ENCODE measurements at places on chromosomes 5 and 9. TPM values are rescaled to one million over a fixed set of nuclear protein-coding genes. Genes with fewer than 3 reads are reported as not detected.

DNA sequence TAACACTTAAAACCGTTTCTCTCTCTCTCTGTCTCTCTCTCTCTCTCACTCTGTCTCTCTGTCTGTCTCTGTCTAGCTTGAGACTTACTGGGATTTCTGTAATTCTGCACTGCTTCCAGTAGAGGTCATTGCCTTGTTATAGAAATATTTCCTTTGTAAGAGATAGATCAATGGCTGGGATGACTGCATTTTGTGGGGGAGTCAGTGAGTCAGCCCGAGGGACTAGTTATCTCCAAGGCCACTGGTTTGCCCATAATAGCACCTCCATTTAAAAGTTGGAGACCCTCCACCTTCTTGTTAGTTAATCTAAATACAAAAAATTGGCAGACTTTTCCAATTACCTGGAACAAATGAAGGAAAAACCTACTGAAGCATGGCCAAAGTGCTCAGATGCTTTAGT lies 547.2 kb downstream of the LRRC70 start:
- H3K27me3 ChIP-seq = no peaks in the 10 kb centered on the region
- DNase-seq = peak; percentile 62
- no peak overlapping the region for H3K4me3 ChIP-seq

- no peaks in the 10 kb centered on the region for H3K27me3 ChIP-seq
- H3K27ac ChIP-seq = no peak overlapping the region
- DNase-seq = no peak
- H3K36me3 ChIP-seq = no peaks in the 10 kb centered on the region
- H3K4me1 ChIP-seq = no peaks in the 10 kb centered on the region
- H3K4me3 ChIP-seq = no peak overlapping the region
Measured at GRCh38 chr9:84789463-84789830, 119.9 kb downstream of the NTRK2 start.

DNA sequence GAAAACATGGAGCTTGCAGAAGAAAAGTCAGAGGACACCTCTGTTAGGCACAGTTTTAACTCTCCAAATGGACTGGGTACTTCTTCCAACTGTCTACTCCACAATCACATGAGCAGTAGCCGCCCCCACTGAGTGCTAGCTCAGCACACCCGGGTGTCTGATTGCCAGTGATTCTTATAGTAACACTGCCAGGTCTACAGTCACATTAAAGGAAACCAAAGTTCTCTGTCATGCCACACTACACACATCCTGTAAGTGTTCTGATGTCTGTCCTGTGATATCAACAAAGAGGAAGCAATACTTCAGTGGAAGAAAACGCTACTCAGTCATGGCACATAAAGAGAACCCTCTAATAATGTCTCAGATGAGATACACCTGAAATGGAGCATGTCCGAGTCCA lies at the start of gene HAVCR2:
Gene HAVCR2, minus strand, starts transcription at position 69 of the 400 bp plus-strand sequence. Its CDS starts 61 bp downstream, at position 8.
- no peaks in the 10 kb centered on the region for H3K36me3 ChIP-seq
- no peak within 1 kb of the TSS for H3K4me3 ChIP-seq
- H3K4me1 ChIP-seq = no peaks in the 10 kb centered on the region
- H3K27ac ChIP-seq = no peak within 1 kb of the TSS

DNA sequence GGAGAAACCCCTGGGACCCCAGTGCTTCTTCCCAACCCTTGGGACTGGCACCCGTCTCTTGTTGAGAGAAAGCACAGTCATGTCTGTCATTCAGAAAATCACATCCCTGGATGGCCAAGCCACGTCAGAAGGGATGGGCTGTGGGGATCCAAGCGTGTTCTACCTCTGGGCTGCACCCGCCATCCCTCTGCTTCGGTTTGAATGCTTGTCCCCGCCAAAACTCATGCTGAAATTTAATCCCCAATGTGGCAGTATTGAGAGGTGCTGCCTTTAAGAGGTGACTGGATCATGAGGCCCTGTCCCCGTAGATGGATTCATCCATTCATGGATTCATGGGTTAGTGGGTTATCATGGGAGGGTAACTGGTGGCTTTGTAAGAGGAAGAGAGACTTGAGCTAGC lies 27.0 kb downstream of the CEL start:
- no peak overlapping the region for H3K4me3 ChIP-seq
- no peaks in the 10 kb centered on the region for H3K4me1 ChIP-seq
- no peak overlapping the region for H3K27ac ChIP-seq
- no peaks in the 10 kb centered on the region for H3K27me3 ChIP-seq
- no peak for DNase-seq

DNA sequence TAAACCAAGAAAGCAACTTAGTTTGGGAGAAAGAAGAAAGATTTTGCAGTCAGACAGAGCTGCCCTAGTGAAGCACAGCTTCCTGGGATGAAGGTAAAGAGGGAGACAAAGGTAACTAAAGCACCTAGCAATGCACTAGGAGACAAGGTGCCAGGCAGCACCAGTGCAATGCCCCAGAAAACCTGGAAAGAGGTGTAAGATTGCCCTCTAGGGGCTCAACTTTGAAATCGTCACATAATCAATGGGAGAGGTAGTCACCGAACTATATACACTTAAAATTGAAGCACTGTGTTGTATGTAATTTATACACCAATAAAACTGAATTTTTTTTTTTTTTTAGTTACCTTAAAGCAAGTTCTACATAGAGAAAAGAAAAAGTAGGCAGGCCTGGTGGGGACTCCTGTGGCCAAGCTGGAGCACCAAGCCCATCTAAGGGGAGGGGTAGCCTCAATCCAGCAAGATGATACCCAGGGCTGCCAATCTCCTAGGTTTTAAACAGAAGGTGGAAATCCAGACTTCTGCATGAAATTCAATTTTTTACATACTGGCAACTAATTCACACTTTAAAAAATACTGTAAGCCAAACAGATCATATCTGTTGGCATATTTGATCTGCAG lies 48.2 kb downstream of the CDK5RAP2 start:
- H3K27ac ChIP-seq = no peak overlapping the region
- no peak overlapping the region for H3K4me3 ChIP-seq
- DNase-seq = peak; percentile 72
- peaks cover 20% of the 10 kb centered on the region for H3K4me1 ChIP-seq

- peaks cover 30% of the 10 kb centered on the region for H3K4me1 ChIP-seq
- H3K27me3 ChIP-seq = no peaks in the 10 kb centered on the region
- no peaks in the 10 kb centered on the region for H3K36me3 ChIP-seq
- no peak overlapping the region for H3K4me3 ChIP-seq
- peak; percentile 76 for DNase-seq
Measured at GRCh38 chr9:109411798-109412352, 86.2 kb downstream of the PTPN3 start.

GRCh38 chr5:138698713-138699112 lies 54.5 kb upstream of the CTNNA1 start:
- H3K4me3 ChIP-seq = no peak overlapping the region
- no peak overlapping the region for H3K27ac ChIP-seq
- no peak for DNase-seq
- peaks cover 12% of the 10 kb centered on the region for H3K4me1 ChIP-seq
- no peaks in the 10 kb centered on the region for H3K36me3 ChIP-seq

DNA sequence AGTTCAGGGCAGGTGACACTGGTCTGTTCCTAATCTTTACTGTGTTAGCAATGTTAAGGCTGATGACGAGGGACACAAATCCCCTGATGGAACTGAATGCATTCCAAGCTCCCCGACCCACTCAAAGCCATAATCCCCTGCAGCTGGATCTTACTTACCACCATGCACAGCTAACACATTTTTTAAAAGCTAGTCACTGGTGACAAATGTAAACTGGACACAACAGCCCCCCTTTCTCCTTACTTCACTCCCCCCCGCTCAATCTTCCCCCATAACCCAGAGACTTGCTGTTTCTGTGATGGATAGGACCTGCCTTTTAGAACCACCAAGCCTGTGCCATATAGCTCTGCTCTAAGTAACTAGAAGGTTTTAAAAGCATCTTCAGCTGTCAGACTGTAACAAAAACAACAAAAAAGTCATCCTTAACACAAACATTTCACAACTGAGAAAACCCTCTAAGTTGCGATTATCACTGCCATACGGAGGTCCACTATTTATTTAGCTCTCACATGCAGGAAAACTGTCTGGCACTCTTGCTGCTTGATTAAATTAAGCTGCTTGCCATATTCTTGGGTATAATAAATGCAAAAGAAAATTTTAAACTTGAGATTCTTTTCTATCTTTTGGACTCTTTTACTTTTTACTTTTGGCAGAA lies 44.4 kb downstream of the BNC2 start:
- no peaks in the 10 kb centered on the region for H3K27me3 ChIP-seq
- H3K36me3 ChIP-seq = no peaks in the 10 kb centered on the region
- peaks cover 42% of the 10 kb centered on the region for H3K4me1 ChIP-seq
- peak overlapping the region; percentile 76 for H3K27ac ChIP-seq

DNA sequence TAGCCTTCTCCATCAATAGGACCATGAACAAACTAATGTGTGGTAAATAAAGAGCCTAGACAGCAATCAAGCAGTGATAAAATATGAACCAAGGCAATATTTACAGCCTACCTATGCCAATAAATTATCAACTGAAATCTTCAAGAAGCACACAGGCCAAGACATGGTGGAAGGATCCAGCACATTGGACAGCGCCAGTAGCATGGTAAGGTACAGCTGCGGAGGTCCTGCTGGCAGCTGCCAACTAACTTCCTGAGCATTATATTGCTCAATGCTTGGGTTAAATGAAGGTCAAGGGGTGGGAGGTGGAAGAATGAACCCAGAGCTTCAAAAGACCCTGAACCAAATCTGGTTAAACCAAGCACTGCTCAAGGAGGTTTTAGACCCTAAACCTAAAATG lies 16.5 kb upstream of the SPDL1 start:
- peaks cover 4% of the 10 kb centered on the region for H3K4me1 ChIP-seq
- no peak overlapping the region for H3K4me3 ChIP-seq
- no peaks in the 10 kb centered on the region for H3K27me3 ChIP-seq
- H3K36me3 ChIP-seq = no peaks in the 10 kb centered on the region
- peak; percentile 38 for DNase-seq

DNA sequence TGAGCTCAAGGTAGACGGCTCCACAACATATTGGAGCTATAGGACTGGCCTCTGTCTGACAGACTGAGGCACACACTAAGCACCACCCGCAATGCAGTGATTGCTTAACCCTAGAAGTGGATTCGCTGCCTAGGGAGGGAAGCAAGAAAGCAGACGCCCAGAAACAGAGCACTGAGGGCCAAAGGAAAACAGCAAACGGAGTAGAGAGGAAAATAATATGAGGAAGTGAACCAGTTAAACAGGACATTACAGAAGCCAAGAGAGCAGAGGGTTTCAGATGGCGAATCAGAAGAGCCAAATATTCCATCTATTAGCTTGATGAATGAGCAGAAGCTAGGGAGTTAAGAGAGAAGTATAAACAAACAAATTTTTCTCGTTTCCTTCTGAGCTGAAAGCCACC lies 139.2 kb upstream of the LHFPL2 start:
- H3K27me3 ChIP-seq = no peaks in the 10 kb centered on the region
- H3K4me1 ChIP-seq = no peaks in the 10 kb centered on the region

GRCh38 chr5:94409440-94409839 lies 209.0 kb downstream of the KIAA0825 start:
- no peak for DNase-seq
- H3K36me3 ChIP-seq = no peaks in the 10 kb centered on the region
- no peaks in the 10 kb centered on the region for H3K4me1 ChIP-seq
- H3K27me3 ChIP-seq = no peaks in the 10 kb centered on the region

DNA sequence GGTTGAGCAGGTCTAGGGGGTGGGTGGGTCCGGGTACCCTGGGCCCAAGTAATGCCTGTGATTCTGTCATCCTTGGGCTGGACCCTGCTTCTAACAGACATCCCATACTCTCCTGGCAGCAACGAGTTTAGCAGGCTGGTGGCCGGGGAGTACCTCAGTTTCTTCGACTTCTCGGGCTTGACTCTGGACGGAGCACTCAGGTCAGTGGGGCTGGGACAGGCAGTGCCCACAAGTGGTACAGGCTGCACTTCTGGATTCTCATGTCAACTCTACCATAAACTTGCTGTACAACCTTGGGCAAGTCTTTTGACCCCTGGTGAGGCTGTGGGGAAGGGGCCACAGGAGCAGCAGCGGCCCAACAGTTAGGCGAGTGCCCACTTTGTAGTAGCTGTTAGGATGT lies 21.8 kb downstream of the PSD2 start:
- H3K36me3 ChIP-seq = no peaks in the 10 kb centered on the region
- H3K4me3 ChIP-seq = no peak overlapping the region
- H3K4me1 ChIP-seq = no peaks in the 10 kb centered on the region
- no peak overlapping the region for H3K27ac ChIP-seq
- H3K27me3 ChIP-seq = no peaks in the 10 kb centered on the region
- no peak for DNase-seq

DNA sequence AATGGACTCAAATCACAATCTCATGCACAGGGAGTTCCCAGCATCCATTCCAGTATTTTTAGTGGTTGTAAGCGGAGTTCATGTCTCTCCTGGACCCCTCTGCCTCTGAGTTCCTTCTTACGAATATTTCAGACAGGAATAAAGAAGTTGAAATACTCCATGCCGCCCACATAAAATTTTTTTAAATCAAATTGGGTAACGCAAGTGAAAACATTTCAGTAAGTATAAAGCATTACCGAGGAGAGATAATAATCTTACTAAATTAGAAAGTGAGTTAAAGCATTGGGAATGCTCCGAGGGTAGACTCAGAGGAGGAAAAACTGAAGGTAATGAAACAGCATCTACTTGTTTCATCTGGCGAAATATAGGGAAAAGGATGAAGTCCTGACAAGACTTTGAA lies 317.6 kb downstream of the ARRDC3 start:
- H3K27me3 ChIP-seq = no peaks in the 10 kb centered on the region
- no peaks in the 10 kb centered on the region for H3K36me3 ChIP-seq
- H3K27ac ChIP-seq = no peak overlapping the region
- DNase-seq = no peak

Gene GRXCR2
- total RNA-seq = not detected

GRCh38 chr5:54206580-54207229 lies 103.7 kb downstream of the ARL15 start:
- no peak overlapping the region for H3K4me3 ChIP-seq
- H3K27me3 ChIP-seq = no peaks in the 10 kb centered on the region
- H3K27ac ChIP-seq = no peak overlapping the region

DNA sequence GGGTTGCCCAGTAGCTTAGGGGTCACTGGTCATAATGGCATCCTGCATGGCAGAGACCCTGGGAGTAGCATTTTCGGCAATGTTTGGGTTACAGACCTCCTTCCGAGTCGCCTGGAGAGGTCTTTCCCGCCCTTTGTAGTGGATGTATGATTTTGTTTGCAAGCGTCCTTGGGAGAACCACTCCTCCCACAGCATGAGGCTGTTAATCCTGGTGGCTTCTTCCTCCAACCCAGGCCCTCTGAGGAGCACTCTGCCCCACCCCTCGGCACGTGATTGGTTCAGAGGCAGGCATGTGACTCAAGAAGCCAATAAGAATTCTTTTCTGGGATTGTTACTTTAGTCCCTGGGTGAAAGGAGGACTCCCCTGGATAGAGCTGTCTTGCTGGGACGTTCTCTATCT lies 30.2 kb upstream of the GRHPR start:
- DNase-seq = peak; percentile 43
- H3K27ac ChIP-seq = no peak overlapping the region
- no peaks in the 10 kb centered on the region for H3K36me3 ChIP-seq
- H3K27me3 ChIP-seq = no peaks in the 10 kb centered on the region

Gene OR1Q1
- not detected for total RNA-seq

Gene TMEM161B
- 25.5 TPM for total RNA-seq

Gene CCDC171
- 4.4 TPM for total RNA-seq

Gene RLN1
- 1.2 TPM for total RNA-seq
